ENCODE measurements at places on chromosomes 13 and 19.
A peak's percentile ranks its signal among the peaks of the same experiment; 100 is the strongest.

GRCh38 chr13:24129914-24130774 is 30.4 kb upstream of the SPATA13 start:
- no peak overlapping the region for H3K27ac ChIP-seq
- no peak overlapping the region for H3K4me3 ChIP-seq
- no peaks in the 10 kb centered on the region for H3K4me1 ChIP-seq
- DNase-seq, result no peak
- H3K27me3 ChIP-seq, result peaks cover 20% of the 10 kb centered on the region

- no peaks in the 10 kb centered on the region for H3K27me3 ChIP-seq
- no peak for DNase-seq
- no peaks in the 10 kb centered on the region for H3K36me3 ChIP-seq
- no peak overlapping the region for H3K4me3 ChIP-seq
- H3K27ac ChIP-seq, result no peak overlapping the region
- no peaks in the 10 kb centered on the region for H3K4me1 ChIP-seq
These were observed 70.0 kb downstream of the CHST8 start for GRCh38 chr19:33691736-33692135.

- H3K4me1 ChIP-seq, result peaks cover 13% of the 10 kb centered on the region
- H3K4me3 ChIP-seq, result no peak overlapping the region
- peak; percentile 72 for DNase-seq
- no peaks in the 10 kb centered on the region for H3K27me3 ChIP-seq
- peaks cover 24% of the 10 kb centered on the region for H3K36me3 ChIP-seq
These were observed 44.3 kb downstream of the NDFIP2 start for GRCh38 chr13:79525064-79525857.

GRCh38 chr13:83298617-83299016 is 583.7 kb downstream of the SLITRK1 start:
- no peaks in the 10 kb centered on the region for H3K27me3 ChIP-seq
- no peak for DNase-seq
- no peak overlapping the region for H3K4me3 ChIP-seq
- no peaks in the 10 kb centered on the region for H3K36me3 ChIP-seq

DNA sequence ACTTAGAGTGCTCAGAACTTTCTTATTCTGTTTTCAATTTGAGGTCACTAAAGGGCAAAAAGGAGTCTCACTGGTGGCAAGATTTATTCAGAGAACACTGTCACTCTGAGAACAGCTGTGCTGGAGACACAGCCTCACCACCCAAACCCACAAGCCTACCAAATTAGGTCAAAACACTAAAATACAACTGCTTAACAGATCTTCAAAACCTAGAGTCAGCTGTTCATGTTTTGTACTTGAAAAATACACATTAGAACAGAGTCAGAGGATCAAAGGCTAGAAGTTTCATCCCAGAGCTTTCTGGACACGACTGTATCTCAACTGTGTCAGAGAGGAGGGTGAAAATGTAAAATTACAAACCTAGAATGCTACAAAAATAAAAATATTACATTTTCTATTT is 89.3 kb downstream of the MIPEP start:
- H3K4me3 ChIP-seq, result no peak overlapping the region
- DNase-seq, result no peak
- H3K36me3 ChIP-seq, result peaks cover 20% of the 10 kb centered on the region
- no peaks in the 10 kb centered on the region for H3K4me1 ChIP-seq
- no peak overlapping the region for H3K27ac ChIP-seq

GRCh38 chr13:40613192-40613818 is 53.1 kb downstream of the FOXO1 start:
- peaks cover 95% of the 10 kb centered on the region for H3K36me3 ChIP-seq
- H3K27me3 ChIP-seq, result no peaks in the 10 kb centered on the region
- no peak overlapping the region for H3K27ac ChIP-seq
- peaks cover 42% of the 10 kb centered on the region for H3K4me1 ChIP-seq
- no peak for DNase-seq

Data from MCF 10A (cell line).